Fibroblast of the conjunctiva (primary cell): ENCODE measurements at places on chromosomes 6 and 20.

- no peak for DNase-seq
These were observed 15.0 kb downstream of the CCR6 start for GRCh38 chr6:167137881-167138280.

DNA sequence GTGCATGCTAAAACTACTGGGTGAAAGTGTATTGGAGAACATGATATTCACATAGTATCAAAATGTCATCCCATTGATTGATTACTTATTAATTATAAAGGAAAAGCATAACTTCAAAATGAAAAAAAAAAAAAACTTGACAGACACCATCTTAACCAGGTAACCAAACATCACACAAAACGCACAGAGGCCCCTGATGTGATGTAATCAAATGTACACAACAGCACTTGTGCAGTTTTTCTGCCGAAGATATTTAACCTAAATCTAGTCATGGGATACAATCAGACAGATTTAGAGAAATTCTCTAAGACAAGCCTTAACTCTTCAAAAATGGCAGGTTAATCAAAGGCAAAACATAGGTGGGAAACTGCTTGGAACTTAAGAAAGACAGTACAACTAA, 102.0 kb upstream of the TENT5A start:
- no peak for DNase-seq

DNA sequence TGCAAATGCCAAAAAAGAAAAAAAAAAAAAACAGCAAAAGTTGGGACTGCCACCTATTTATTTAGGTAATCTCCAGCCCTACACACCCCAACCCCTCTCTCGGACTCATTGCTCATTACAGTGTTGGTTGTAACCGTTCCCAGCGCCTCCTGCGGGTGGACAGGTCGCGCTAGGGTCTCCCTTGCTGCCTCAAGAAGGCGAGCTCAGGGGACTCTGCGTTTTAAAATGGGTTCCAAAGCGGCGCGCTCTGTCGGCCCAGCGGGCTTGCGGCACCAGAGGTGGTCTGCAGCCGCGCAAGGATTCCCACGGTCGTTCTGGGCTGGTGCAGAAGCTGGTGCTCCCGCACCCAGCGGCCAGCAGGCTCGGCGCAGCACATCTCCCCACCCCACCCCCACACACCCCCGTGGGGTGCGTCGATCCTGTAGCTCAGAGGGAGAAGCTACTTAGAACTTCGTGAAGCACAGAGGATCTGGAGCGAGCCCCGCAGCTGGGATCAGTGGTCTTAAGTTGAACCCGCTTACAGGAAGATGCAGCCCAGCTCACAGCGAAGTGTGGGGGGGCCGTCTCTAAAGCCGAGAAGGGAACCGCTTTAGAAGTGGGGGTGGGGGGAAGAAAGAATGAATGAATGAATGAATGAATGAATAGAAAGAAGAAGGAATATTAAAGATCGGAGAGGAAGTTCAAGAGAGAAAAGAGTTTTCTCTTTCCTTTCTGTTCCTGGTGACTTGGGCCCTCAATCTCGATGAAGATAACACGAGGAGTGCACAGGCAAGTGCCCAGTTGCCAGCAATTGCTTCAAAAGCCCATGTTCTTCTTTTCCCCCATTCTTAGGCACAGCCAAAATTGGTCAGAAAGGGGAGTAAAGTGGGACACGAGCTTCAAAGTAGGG, 780 bp downstream of the TFAP2A start:
- no peak for DNase-seq

DNA sequence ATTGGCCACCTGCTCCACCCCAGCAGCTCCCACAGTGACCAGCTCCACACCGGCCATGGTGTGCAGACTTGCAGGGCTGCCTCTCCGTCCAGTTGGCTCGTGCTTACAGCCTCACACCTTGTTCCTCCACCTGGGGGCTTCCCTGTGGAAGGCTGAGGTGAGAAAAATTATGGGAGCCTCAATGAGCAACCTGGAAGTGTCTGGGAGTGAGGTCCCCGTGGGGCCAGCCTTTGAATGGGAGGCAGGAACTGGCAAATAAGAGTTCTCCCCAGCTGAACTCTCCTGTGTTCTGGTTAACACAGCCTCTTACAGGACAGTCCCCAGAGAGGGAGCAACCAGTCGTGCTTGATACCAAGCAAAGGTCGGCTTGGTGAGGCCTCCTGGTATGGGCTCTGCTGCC, 3.8 kb upstream of the PFDN4 start:
- no peak for DNase-seq

DNA sequence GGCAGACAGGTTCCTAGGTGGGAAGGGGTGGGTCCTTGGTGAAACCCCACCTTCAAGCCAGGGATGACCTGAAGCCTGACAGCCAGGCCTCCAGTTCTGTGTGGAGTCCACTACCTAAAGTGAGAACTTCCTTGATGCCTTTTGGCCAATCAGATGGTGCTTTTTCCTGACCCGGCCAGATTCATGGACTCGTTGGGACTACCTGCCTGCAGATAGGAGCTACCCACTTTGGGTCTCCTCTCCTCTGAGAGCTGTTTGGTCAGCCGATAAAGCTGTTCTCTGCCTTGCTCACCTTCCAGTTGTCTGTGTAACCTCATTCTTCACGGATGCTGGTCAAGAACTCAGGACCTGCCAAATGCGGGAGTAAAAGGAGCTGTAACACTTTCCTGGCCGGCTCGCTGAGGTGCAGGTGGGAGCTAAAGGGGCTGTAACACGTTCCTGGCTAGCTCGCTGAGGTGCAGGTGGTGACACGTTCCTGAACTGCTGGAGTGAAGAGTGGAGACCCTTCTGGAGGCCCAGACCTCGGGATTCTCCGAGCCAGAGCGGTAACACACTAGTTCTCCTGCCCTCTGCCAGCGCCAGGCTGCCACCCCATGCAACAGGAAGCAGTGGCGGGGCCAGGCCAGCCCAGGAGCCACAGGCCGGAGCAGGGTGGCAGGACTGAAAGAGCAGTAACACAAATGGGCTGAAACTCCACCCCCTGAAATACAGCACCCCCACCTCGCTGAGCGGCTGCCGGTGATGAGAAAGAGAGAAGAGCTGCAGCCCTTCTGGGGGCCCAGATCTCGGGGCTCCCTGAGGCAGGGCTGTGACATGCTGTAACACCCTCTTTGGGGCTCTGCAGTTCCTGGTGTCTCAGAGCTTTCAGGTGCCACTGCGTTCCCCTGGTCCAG, 13.6 kb upstream of the DBNDD2 start:
- DNase-seq, result no peak

- no peak for DNase-seq
These were observed 7.9 kb downstream of the PTK6 start for GRCh38 chr20:63529180-63529860.

DNA sequence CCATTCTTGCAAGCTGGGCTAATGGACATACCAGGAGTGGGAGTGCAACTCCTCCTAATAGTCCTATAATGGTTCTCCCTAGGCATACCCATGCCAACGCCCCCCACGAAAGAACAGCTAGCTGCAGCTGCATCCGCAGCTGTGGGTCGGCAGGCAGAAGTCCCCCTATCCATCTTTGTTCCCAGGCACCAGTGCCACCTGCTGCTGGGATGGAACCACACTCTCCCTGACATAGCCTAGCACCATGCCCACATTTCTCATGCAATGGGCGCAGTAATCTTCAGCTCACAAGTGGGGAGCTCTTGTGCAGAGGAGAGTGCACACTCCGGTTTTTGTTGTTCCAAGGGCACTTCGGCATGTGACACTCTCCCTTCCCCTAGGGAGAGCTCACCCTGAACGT, 567.8 kb downstream of the GRIK2 start:
- no peak for DNase-seq

- DNase-seq, result no peak
These were observed 162.0 kb upstream of the CST7 start for GRCh38 chr20:24787071-24787470.

GRCh38 chr6:11433860-11434259, 103.7 kb upstream of the TMEM170B start:
- no peak for DNase-seq

DNA sequence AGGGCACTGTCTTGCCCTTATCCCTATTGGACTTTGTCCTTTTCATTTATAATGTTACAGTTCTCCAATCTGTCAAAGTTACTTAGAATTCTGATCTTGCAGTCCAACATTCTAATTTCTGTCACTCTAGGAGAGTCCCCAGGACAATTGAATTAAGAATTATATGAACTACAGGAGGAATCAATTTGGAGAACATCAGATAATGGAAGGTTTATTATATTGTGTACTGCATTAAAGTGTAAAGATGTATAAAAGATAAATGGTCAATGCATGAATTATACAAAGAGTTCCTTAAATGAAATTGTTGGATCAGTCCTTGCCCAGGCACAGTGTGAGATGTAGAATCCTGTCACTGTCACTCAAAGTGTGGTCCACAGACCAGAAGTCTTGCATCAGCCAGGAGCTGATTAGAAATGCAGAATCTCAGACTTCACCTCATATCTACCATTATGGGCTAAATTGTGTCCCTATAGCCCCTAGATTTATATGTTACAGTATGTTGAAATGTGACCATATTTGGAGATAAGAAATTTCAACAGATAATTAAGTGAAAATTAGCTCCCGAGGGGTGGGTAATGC, 145.5 kb downstream of the BTBD3 start:
- DNase-seq, result no peak

GRCh38 chr6:37210313-37210968, 40.5 kb downstream of the PIM1 start:
- peak; percentile 73 for DNase-seq

GRCh38 chr6:101259505-101259904, 134.0 kb upstream of the GRIK2 start:
- DNase-seq, result no peak

DNA sequence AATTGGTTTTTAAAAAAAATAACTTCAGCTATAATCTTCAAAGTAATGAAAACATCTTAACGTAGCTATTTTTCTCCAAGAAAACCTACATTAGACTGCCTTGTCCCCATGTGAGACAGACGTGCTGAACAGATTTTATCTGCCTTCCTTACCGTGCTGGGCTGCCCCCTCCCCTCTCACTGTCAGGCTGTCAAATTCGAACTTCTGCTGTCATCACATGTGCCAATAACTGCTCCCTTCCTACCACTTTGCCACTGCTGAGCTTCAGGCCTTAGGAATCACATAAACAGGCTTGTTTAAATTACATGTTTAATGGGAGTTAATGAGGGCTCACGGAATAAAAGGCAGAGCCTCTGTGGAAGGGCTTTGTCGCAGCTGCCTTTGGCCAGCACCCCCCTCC, 77.0 kb upstream of the NHSL1 start:
- DNase-seq, result no peak
